Daoy (cell line): ENCODE measurements at places on chromosomes 7 and 10. TPM values are rescaled to one million over a fixed set of nuclear protein-coding genes. Genes with fewer than 3 reads are reported as not detected.
A peak's percentile ranks its signal among the peaks of the same experiment; 100 is the strongest.

The SH2D4B gene
- 0.06 TPM in 1 of 2 replicates, not detected in the other for total RNA-seq

The TCAF2 gene
- 0.42 and 1.3 TPM in 2 replicates for total RNA-seq

The WASL gene
- 11.0 and 12.7 TPM in 2 replicates for total RNA-seq

The MKX gene
- total RNA-seq: 0.39 and 1.6 TPM in 2 replicates

The PGAM2 gene
- total RNA-seq: 0.39 TPM in 1 of 2 replicates, not detected in the other

The PRTFDC1 gene
- 4.9 and 8.7 TPM in 2 replicates for total RNA-seq

The OPN1SW gene
- not detected in 2 replicates for total RNA-seq

The GIMAP7 gene
- total RNA-seq: not detected in 2 replicates

The FXYD4 gene
- total RNA-seq: not detected in 2 replicates

DNA sequence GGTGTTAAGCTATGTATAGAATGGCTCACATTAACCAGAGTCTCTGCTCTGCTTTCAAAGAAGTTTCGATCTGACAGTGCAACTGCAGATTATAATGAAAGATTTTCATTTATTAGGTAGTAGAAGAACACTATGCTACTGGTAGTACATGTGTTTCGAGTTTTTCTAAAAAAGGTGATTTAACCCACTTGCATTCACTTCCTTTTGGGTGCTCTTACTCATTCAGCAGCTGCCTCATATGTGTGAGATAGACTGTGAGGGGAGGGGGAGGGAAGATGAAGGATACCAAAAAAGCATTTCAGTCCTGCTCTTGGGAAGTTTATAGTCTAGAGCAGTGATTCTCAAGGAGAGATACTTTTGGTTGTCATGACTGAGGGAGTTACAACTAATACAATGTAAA lies 20.4 kb downstream of the PLEKHA8 start:
- no peak for DNase-seq

DNA sequence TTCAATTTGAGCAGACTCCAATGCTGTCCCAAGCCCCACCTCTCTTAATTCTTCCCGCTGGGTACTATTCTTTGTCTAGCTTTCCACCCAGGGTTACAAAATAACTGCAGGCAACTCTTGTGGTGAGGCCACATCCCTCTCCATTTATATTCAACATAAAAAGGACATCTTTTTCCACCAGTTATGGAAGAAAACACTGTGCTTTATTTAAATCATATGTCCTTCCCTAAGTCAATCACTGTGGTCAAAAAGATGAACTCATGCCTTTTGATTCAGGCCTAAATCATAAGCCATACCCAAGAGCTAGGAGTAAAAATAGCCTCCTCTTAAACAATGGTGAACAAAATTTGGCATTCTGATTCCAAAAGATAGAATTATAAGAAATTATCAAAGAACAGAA lies 386.0 kb downstream of the SEMA3D start:
- DNase-seq: no peak

DNA sequence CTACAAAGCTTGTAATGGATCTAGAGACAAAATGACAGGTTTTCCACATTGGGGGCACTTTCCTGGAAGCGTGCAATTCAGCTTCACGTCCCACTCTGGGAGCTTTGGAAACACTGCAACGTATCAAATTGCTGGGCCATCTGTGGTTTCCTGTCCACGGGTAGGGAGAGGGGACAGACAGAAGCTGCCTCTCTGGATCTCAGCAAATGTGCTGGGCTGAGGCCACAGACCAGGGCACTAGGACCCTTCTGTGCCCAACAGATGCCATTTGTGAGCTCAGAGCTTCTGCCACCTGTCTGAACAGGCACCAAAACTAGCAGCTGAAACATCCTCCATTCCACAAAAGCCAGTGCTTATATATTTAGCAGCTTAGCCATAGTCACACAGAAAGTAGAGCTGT lies 40.9 kb upstream of the FRMD4A start:
- no peak for DNase-seq

DNA sequence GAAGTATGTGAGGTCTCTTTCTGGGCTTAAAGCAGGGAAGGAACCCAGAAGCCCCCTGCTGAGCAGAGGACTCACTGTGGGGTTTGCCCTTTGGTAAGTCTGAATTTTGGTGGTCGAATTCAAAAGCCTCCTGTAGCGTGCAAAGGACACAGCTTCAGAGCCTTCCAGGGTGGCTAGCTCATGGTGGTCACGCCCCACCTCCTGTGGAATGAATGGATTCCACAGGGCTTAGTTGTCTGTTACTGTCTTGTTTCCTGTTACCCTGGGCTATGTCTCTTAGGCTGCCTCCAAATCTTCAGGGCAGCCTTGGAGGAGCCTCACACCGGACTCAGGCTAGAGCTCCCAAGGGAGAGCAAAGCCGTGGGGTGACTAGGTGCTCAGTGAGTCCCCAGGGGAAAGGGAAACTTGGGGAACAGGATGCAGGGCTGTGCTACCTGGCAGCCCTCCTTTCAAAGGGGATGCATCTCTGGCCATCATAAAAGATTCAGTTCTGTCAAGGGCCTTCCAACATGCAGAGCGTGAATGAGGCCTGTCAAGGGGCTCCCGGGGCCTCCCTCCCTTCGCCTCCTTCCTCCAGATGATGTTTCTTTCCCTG lies 211.7 kb downstream of the CCSER2 start:
- DNase-seq: peak; percentile 75

GRCh38 chr7:36279200-36279925 lies 110.3 kb upstream of the ANLN start:
- DNase-seq: no peak

DNA sequence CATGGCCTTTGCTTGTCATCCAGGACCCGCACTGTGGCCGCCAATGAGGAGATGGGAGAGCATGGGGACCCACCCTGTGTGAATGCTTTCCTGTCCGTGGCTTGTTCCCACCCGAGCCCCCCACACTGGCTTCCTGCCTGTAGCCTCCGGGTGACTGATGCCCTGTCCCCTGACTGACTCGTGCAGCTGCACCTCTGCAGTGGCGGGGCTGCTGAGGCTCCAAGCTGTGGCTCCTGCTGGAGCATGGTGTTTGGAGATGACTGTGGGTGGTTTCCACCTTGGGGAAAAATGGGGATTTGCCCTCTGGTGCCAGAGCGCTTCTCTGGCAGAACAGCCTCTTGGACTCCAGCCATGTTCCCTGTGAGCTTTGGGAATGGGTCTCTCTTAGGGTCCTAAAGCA lies 2.1 kb downstream of the CAMK1D start:
- DNase-seq: no peak

- DNase-seq: peak; percentile 12
Measured at GRCh38 chr7:12066521-12066920, 144.6 kb upstream of the TMEM106B start.

DNA sequence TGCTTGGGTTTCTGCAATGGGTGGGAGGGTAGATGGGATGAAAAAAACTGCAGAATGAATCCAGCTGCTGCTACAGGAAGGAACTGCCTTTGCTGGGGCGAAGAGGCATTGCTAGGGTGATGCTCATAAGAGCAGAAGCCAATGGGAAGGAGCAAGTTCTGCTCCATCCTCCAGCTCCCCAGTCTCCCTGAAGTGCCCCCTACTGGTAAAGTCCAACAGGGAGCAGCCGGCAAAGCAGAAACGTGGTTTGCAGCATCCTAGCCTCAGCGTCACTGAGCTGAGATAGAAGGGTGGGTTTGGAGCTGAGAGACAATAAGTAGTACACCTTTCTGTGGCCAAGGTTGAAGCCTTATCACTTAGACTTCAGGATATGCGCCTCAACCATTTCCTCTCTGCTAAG lies 220.5 kb downstream of the CCSER2 start:
- DNase-seq: no peak

DNA sequence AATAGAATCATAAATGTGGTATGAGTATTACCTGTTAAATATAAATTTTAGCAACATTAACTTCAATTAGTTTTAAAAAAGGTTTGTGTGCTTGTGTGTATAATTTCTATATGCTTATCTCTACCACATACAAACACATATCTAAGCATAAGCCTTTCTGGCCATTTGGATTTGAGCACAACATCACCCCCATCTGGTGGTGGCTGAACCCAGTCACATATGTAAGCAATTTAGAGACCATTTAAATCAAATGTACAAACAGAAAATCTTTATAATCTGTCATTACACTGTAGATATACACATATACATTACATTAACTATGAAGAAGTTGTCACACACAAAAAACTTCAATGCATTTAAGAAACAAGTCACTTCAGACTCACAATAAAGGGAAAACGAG lies 31.7 kb downstream of the GPR22 start:
- DNase-seq: peak; percentile 46

DNA sequence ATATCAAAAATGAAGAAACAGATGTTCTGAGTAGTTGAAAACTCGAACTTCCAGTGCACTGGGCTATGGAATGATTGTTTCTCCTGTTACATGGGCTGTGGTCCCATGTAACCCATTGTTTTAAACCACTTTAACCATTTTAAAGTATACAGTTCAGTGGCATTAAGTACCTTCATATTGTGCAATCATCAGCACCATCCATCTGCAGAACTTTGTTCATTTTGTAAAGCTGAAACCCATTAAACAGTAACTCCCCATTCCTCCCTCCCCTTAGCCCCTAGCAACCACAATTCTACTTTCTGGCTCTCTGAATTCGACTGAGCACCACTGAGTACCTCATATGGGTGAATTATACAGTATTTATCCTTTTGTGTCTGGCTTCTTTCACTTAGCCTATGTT lies 217.4 kb downstream of the LRMDA start:
- DNase-seq: no peak

DNA sequence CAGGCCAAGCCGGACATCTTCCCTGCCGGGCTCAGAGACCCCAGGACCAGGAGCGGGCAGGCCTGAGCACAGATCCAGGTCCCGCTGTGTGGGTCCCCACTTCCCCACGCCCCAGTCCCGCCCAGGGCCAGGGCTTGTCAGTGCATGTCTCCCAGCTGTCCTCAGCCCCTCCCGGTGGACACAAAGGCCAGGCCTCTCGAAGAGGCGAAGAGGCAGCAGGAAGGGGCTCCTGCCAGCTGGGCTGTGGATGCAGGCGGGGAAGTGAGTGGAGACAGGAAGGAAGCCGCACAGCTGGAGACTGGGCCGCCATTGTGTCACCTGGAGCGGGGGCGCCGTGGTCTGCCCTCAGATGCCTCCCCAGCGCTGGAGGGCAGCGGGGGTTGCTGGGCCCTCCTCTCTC lies 4.8 kb downstream of the GRIFIN start:
- DNase-seq: peak; percentile 62

- DNase-seq: no peak
Measured at GRCh38 chr7:7351832-7352231, 169.5 kb downstream of the C1GALT1 start.

- DNase-seq: no peak
Measured at GRCh38 chr7:23369100-23369499, 70.0 kb downstream of the MALSU1 start.

- DNase-seq: peak; percentile 33
Measured at GRCh38 chr7:590731-591551, 71.3 kb upstream of the PDGFA start.

DNA sequence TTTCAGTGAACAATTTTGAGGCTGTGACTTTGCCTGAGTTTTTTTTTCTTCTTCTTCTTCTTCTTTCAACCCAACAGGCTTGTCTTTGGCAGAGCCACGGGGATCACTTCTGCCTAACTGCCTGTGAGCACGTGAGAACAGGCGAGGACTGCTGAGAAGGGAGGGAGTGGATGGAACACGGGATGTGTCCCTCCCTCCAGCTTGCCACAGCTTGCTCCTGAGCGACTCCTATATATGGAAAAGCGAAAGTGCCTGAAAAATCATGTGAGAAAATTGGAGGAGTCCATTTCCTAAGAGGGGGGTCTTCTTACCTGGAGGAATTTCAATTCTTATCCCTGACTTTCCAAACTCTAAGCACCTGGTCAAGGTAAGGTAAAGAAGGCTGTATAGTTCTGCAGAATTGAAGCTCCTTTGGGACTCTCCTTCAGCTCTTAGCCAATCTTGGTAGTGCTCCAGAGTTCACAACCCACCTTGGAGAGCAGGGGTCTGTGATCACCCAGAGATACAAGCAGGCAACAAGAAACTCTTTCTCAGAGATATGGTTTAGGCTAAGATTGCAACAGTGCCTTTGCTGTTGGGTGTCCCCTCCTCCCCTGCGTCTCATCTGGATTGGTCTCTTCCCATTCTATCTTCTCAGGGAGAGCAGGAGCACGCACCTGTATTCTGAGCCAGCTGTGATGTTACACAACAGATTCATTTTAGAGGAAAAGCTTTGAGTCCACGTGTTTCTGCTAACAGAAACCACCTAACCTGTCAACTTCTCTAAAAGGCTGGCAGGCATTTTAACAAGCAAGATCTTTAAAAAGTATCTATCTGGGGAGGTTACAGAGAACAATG lies at the start of gene MAT1A:
Gene MAT1A (minus strand): TSS at position 208 of the 837 bp plus-strand sequence. CDS start 235 bp downstream, outside the sequence.
- DNase-seq: peak; percentile 11

DNA sequence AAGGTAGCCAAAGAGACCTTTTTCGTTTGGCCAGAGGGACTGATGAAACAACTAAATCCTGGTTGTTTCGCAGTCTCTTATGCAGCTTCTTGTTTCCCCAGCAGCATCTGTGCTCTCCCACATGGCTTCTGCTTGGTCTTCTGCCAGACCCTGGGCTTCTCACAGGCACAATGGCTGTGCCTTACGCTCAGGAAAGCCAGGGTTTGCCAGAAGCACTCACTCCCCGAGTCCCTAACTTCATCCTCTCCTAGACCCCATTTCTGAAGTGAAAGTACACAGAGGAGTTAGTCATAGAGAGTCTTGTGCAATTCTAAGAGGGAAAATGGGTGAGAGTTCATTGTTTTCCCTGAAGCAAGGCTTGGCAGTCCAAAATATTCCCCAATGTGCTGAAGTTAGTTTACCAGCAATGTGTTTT lies 121.7 kb downstream of the EVX1 start:
- peak; percentile 77 for DNase-seq

- peak; percentile 44 for DNase-seq
Measured at GRCh38 chr10:33927347-33927746, 592.9 kb upstream of the NRP1 start.

DNA sequence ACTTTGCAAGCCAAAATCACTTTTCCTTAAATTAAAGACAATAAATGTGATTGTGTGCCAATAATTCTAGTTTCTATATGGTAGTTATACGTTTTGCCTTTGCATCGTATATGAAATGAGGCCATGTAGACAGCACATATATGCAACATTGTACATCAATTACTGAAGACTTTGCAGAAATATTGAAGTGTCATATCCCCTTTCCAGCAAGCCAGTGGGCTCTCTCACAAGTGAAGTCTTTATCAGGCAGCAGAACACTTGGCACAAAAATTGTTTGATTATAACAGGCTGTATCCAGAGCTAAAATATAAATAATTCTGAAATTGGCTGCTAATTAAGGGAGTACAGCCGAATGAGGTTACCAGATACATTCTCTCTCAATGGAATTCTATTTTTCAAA lies 588.6 kb upstream of the SEMA3D start:
- no peak for DNase-seq

GRCh38 chr10:75623310-75624093 lies 192.1 kb downstream of the LRMDA start:
- no peak for DNase-seq

GRCh38 chr7:151687523-151688235 lies 168.0 kb upstream of the RHEB start:
- peak; percentile 100 for DNase-seq

GRCh38 chr7:150556521-150557138 lies 10.6 kb upstream of the GIMAP4 start:
- DNase-seq: no peak
